ENCODE measurements at places on chromosomes 4 and X. TPM values are rescaled to one million over a fixed set of nuclear protein-coding genes. Genes with fewer than 3 reads are reported as not detected.

DNA sequence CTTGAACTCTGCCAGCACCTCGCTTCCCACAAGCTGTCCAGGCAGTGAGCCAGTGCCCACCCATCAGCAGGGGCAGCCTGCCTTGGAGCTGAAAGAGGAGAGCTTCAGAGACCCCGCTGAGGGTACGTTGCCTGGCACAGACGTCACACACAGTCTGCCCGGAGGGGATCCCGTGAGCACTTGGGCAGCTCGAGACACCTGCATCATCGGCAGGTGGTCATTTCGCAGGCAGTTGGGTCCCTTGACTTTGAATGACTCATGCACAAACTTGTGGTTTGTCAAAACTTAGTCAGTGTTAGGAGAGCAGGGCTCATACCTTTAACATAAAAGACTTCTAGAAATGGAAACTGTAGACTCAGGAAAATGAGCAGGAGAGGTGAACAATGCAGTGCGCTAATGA lies 9.9 kb downstream of the TACC3 start:
- DNase-seq: no peak

- peak; percentile 24 for DNase-seq
These were observed 5.2 kb downstream of the YIPF6 start for GRCh38 chrX:68503836-68504636.

- DNase-seq: no peak
These were observed 11.4 kb downstream of the UBE2D3 start for GRCh38 chr4:102815981-102816380.

The FOXO4 gene
- total RNA-seq: 13.5 TPM

DNA sequence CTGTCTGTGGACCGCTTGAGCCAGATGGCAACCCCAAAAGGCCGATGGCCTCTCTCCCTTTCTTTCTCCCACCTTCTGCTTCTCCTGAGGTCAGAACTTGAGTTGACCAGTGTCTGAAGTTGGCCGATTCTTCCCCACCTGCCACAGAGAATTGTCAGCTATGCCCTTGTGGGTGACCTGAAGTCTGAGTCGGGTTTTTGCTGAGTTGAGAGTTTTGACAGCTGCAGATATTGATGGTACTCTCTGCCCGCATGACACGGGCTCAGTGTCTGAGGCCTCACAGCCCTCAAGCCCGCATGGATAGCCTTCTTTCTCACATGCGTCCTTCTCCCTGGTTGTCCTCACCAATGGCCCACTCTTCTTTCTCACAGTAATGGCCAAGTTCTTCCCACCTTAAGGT lies 111.0 kb downstream of the EFNB1 start:
- DNase-seq: no peak

GRCh38 chrX:48893556-48894348 lies 3.8 kb downstream of the TIMM17B start:
- no peak for DNase-seq

- DNase-seq: no peak
These were observed 30.3 kb upstream of the BRS3 start for GRCh38 chrX:136457303-136457917.

- DNase-seq: no peak
These were observed 6.1 kb upstream of the BOD1L1 start for GRCh38 chr4:13633671-13634070.

The MAGEB10 gene
- total RNA-seq: not detected

DNA sequence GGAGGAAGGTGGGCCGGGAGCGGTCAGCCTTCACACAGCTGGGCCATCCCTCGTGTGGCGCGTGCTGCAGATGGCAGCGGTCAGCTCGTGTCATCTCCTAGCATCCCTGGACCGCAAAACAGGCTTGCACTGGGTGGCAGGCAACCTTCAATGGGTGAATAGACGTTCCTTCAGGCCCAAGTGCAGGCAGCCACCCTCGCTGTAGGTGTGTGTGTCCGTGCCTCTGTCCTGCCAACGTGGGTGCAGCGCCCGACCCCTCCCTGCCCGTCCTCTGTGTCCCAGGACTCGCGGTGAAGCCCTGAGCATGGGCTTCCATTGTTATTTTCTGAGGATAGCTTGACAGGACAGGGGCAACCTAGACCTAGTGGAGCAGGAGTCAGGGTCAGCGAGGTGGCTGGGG lies 79.8 kb upstream of the STOX2 start:
- DNase-seq: no peak

- DNase-seq: no peak
These were observed 184.1 kb upstream of the LNX1 start for GRCh38 chr4:53775381-53775780.

The ELF2 gene
- total RNA-seq: 44.5 TPM

The USP17L11 gene
- not detected for total RNA-seq

The CLGN gene
- 0.21 TPM for total RNA-seq

The MAGEB6B gene
- total RNA-seq: not detected

The JADE3 gene
- 0.64 TPM for total RNA-seq

- DNase-seq: no peak
These were observed 18.2 kb upstream of the SASH3 start for GRCh38 chrX:129761596-129761995.

Measured in activated CD4-positive, alpha-beta T cell treated with anti-CD3 and anti-CD28 coated beads, Interleukin-2, amount 10 ng/mL, durations not matched to agents 7 days and 5 days (primary cell).